ENCODE measurements at places on chromosomes 16 and 17. TPM values are rescaled to one million over a fixed set of nuclear protein-coding genes. Genes with fewer than 3 reads are reported as not detected.

Gene CA4
- not detected for total RNA-seq

Gene CX3CL1
- under 0.01 TPM for total RNA-seq

Gene HS3ST2
- under 0.01 TPM for total RNA-seq

Gene NXN
- total RNA-seq, result 33.1 TPM

Gene TRAF4
- total RNA-seq, result 23.8 TPM

Gene SLC6A2
- not detected for total RNA-seq

Gene EME1
- 0.52 TPM for total RNA-seq

Gene PLA2G10
- total RNA-seq, result not detected

Gene SEZ6L2
- total RNA-seq, result 7.5 TPM

Gene PIPOX
- total RNA-seq, result 2.2 TPM

Gene MPDU1
- 48.5 TPM for total RNA-seq

Gene KRTAP4-9
- total RNA-seq, result not detected

Gene ICAM2
- total RNA-seq, result 0.26 TPM

Gene SPG7
- total RNA-seq, result 124 TPM

Gene PMFBP1
- 0.32 TPM for total RNA-seq

Gene TBC1D3L
- 2.4 TPM for total RNA-seq

Gene RPL38
- 3,252 TPM for total RNA-seq

Gene CDR2L
- total RNA-seq, result 6.4 TPM

Gene ESRP2
- total RNA-seq, result 0.16 TPM

Gene MYOCD
- total RNA-seq, result 0.32 TPM

Gene CDIPT
- 86.9 TPM for total RNA-seq

Gene CDRT15L2
- total RNA-seq, result not detected

Data from bronchial smooth muscle cell (primary cell).